Hepatocyte (in vitro differentiated cells): ENCODE measurements at places on chromosomes 7 and 10. TPM values are rescaled to one million over a fixed set of nuclear protein-coding genes. Genes with fewer than 3 reads are reported as not detected.

ADAM8 gene
- total RNA-seq, result 1.9 and 5.1 TPM in 2 replicates

TAS2R4 gene
- total RNA-seq, result 1.9 and 2.6 TPM in 2 replicates

AKR1C8 gene
- not detected in 2 replicates for total RNA-seq

NME8 gene
- not detected in 2 replicates for total RNA-seq

PPP1R17 gene
- total RNA-seq, result not detected in 2 replicates

DNA sequence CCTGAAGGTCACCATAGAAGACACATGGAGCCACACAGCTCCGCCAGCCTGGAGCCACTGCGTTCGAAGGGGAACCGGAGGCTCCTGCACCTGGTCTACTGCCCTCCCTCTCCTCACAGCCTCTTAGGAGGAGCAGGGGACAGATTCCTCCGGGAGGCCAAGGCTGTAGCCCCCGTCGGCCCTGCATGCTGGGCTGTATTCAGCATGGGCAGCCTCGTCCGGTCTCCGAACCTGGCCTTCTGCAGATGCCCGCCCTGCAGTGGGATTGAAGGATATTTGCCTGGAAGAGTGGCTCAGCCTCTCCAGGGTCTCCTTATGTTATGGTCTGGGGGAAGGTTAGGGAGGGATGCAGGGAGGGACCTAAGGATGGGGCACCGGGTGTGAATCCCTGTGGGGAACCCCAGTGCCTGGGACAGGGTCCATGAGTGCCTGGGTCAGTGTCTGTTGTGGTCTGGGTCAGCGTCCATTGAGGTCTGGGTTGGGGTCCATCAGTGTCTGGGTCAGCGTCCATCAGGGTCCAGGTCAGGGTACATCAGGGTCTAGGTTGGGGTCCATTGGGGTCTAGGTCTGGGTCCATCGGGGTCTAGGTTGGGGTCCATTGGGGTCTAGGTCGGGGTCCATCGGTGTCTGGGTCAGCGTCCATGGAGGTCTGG, 13.0 kb upstream of the SCART1 start:
- no peak overlapping the region for H3K4me3 ChIP-seq
- H3K4me1 ChIP-seq, result no peaks in the 10 kb centered on the region
- H3K36me3 ChIP-seq, result no peaks in the 10 kb centered on the region

DNA sequence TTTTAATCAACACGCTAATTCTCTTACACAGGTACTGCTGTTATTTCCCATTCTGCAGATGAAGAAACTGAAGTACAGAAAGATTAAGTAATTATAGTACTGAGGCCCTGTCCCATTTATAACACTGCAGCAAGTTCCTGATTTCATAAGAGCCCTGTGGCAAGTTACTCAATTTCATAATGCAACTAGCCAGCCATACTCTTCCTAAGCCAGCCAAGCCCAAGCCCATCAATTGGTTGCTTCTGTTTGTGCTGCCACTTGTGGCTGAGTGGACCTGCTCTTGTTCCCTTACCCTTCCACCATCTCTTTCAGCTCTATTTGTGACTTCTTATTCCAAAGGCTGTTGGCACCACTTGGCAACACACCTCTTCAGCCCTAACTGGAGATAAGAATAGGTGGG, 19.7 kb upstream of the PRPF18 start:
- H3K4me1 ChIP-seq, result no peaks in the 10 kb centered on the region
- no peak overlapping the region for H3K4me3 ChIP-seq
- no peak overlapping the region for H3K27ac ChIP-seq
- H3K27me3 ChIP-seq, result no peaks in the 10 kb centered on the region
- DNase-seq, result no peak
- no peaks in the 10 kb centered on the region for H3K36me3 ChIP-seq

DNA sequence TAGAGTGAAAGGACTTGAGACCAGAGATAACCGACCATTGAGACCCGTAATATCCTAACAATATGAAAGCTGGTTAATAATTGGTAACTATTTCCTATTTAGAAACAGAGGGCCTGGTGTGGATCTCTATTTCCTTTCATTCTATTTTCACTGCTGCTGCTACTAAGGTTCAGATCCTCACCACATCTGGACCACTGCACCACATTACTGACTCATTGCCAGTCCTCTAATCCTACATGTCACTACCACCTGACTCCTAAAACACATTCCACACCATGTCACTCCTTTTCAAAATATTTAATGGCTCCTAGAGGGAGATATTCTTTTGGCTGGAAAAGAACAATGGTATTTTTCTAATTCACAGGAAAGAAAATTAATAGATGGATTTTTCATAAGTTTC, 6.4 kb downstream of the USP54 start:
- H3K4me1 ChIP-seq, result peaks cover 16% of the 10 kb centered on the region
- no peak for DNase-seq
- no peaks in the 10 kb centered on the region for H3K27me3 ChIP-seq

GRCh38 chr10:38032886-38033285, 22.4 kb downstream of the ZNF33A start:
- no peak for DNase-seq
- no peak overlapping the region for H3K27ac ChIP-seq
- H3K4me3 ChIP-seq, result no peak overlapping the region
- H3K4me1 ChIP-seq, result no peaks in the 10 kb centered on the region
- no peaks in the 10 kb centered on the region for H3K27me3 ChIP-seq

DNA sequence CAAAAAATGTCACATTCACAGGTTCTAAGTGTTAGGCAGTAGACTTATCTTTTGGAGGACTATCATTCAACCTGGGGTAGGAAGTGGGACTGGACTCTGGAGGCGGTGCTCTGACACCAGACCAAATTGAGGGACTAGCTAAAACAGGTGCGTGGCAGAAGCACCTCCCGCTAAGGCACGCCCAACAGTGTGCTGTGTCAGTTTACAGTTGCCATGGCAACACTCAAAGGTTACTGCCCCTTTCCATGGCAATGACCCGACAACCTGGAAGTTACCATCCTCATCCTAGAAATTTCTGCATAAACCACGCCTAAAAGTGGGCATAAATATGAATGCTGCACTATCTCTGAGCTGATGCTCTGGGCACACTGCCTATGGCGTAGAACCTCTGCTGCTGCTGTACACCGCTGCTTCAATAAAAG, 14.0 kb upstream of the BLNK start:
- no peaks in the 10 kb centered on the region for H3K36me3 ChIP-seq
- no peaks in the 10 kb centered on the region for H3K27me3 ChIP-seq
- H3K27ac ChIP-seq, result no peak overlapping the region
- H3K4me1 ChIP-seq, result peaks cover 14% of the 10 kb centered on the region
- DNase-seq, result no peak

- H3K27me3 ChIP-seq, result no peaks in the 10 kb centered on the region
- H3K4me3 ChIP-seq, result no peak overlapping the region
- no peaks in the 10 kb centered on the region for H3K4me1 ChIP-seq
- H3K27ac ChIP-seq, result no peak overlapping the region
- DNase-seq, result no peak
These were observed 53.9 kb downstream of the SHH start for GRCh38 chr7:155758348-155758747.

- no peak overlapping the region for H3K4me3 ChIP-seq
- no peak for DNase-seq
- H3K36me3 ChIP-seq, result no peaks in the 10 kb centered on the region
- no peak overlapping the region for H3K27ac ChIP-seq
These were observed 41.6 kb upstream of the PTPRZ1 start for GRCh38 chr7:121831351-121831750.
